8988T (cell line): ENCODE measurements at places on chromosomes 1 and 21.

GRCh38 chr1:36008546-36009197 lies 75.2 kb upstream of the TEKT2 start:
- DNase-seq: no peak

DNA sequence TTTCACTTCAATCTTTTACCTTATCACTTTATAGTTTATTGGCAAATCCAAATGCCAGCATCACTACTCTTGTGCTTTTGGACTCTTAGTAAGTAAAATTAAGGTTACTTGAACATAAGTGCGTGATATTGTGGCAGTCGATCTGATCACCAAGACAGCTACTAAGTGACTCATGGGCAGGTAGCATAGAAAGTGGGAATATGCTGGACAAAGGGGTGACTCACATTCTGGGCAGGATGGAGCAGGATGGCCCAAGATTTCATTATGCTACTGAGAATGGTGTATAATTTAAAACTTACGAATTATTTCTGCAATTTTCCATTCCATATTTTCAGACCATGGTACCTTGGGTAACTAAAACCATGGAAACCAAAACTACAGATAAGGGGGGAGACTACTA lies 120.2 kb downstream of the ROR1 start:
- DNase-seq: no peak

- peak; percentile 32 for DNase-seq
Measured at GRCh38 chr1:77281491-77282186, at the start of gene AK5. TSS of gene AK5 (plus strand) at chr1:77282019. CDS start at chr1:77282314, 295 bp downstream.

DNA sequence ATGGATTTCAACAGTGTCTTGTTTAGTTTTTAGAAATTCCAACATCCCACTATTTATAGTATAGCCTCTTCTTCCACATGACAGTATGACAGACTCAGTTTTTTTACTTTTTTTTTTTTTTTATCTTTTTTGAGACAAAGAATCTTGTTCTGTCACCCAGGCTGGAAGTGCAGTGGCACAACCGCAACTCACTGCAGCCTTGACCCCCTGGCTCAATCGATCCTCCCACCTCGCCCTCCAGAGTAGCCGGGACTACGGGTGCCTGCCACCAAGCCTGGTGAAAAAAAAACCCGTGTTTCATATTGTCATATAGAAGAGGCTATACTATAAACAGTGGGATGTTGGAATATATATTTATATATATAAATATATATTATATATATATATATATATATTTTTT lies 1.2 kb upstream of the DR1 start:
- no peak for DNase-seq

DNA sequence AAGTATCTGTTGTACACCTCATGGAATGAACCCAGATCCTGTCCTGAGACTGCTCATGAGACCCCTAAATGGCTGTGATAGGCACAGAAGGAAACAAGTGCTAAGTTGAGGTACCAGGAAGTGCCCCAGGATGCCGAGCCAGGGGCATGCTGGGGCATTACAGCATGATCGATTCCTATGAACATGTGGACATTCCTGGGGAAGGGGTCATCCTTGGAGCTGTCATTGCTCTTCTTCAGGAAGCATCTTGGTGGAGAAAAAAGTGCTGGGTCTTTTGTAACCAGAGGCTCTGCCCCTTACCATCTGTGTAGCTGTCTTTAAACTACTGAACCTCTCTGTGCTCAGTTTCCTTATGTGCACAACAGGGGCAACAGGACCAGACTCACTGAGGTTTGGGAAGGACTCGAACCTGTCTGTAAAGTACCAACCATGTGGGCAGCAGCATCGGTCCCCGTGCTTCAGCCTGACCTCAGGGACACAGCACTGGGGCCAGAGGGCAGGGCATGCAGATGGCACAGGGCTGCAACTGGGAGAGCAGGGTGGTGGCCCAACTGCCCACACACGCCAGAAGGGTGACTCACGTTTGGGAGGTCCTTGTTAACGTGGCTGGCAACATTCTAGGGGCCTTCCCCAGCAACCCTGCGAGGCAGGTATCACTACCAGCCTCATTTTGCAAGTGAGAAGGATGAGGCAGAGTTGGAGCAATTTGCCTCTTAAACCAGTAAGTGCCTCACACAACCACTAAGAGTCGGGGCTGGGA lies 142.3 kb upstream of the EDN2 start:
- DNase-seq: no peak

GRCh38 chr1:231597971-231598370 lies 28.6 kb upstream of the DISC1 start:
- no peak for DNase-seq
